ENCODE measurements at places on chromosomes 7 and 10.

DNA sequence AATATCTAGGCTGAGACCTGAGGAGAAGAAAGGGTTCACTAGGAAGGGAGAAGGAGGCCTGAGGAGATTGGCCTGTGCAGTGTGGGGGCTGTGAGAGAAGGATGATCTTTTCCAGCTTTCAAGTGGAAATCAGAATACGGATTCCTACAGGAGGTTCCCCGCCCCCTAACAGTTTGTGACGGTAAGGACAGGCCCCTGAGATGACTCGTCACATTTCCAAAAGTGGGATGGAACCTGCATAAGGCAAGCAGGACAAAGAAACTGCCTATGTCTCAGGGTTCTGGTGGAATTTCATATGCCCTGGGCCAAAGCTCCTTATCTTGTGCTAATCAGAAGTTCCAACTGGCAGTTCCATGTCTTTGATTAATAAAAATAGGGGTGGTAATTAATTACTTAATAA, 275.6 kb downstream of the SNX10 start:
- no peak for DNase-seq

- DNase-seq, result no peak
Observed at GRCh38 chr7:67619175-67619574, 622.5 kb downstream of the TYW1 start.

DNA sequence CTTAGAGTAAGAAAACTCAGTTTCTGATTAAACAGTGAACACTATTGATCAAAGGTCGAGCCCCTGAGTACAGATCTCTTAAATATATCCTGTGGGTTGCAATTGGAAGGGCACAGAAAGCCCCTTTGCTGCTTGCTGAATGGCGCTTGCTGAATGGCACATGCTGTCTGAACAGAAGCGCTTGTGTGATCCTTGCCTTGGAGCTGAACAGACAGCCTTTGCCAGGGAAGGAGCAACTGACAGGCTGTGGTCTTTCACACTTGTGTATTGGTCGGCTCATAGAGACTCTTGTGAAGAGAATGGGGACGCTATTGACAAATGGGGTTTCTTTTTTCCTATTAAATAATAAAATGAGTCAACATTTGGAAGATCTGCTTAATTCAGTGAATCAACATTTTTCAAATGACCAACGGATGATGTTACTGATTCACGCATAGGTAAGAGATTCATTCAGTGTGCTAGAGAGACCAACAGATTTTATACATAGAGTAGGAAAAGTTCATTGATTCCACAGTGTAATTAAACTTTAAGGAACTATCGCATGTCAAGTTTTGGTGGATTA, 99.4 kb upstream of the TNS3 start:
- DNase-seq, result no peak

DNA sequence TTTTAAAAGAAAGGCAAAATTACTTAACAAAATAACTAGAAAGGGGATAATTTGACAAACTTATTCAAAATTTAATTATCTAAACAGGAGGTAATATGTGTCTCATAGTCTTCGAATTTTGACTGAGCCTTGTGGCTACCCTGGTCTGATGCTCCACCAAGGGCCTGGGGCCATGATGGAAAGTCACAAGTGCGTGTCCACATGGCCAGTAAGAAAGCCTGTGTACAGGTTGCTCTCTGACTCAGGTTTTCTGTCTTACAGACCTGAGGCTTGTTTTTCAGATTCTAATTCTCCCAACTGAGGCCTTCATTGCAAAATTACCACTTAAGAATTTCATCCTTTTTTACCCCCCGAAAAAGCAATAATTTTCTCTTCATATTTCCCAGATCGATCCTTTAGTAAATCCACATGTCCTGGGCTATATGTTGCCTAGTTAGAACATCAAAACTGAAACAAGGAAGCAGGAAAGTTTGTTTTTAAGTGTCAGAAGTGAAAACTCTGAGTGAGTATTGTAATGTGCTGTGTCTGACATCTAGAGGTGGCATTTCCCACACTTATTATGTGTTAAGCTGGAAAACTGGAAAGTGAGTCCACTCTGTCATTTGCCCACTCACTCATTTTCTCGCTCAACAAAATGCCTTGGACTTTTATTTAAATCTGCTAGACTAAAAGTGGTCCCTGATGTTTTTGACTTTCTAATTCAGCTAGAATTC, 10.0 kb downstream of the CYP3A43 start:
- no peak for DNase-seq

DNA sequence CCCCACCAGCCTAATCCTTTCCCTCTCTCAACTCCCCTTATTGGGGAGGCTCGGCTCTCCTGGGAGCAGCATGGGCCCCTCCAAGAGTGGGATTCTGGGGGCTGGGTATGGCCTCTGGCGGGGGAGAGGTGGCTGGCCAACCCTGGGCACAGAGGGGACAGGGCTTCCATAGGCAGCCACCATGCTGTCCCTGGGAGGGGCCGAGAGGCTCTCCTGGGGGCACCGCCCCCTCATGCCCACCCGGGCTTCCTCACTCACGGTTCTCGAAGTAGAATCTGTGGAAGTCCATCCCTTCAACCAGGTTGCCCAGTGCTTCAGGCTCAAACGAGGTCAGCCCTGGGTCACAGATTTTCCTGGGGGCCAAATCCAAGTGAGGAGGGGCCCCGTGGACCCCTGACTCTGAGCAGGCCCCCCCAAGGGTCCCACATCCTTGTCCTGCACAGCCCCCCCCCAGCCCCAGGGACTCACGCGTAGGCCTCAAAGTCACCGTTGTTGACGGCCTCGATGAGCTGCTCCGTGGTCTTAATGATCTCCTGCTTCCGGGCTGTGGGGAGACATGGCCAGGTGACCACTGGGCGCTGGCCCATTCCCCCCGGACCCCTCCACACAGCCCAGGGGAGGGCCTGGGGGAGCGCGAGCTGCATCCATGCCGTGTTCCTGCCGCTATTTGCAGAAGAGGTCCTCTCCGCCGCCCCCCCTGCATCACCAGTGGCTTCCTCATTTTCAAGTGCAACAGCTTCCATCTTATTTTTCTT, 19.8 kb downstream of the YKT6 start:
- DNase-seq, result no peak

DNA sequence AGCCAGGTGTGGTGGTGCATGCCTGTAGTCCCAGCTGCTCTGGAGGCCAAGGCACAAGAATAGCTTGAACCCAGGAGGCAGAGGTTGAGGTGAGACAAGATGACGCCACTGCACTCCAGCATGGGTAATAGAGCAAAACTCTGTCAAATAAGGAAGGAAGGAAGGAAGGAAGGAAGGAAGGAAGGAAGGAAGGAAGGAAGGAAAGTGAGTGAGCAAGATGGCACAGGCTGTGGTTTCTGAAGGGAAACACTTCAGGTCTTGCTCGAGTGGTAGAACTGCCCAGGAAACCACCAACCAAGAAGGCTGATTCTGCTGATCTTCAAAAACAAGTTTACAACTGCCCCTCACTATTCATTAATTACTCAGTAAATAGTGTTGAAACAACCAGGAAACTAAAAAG, 45.2 kb downstream of the EZH2 start:
- DNase-seq, result no peak
